Spinal cord (tissue), 10 donors: ENCODE measurements at places on chromosomes 1 and 21.

GRCh38 chr1:241269116-241269515, 87.9 kb downstream of the RGS7 start:
- no peak for DNase-seq
- no peaks in the 10 kb centered on the region for H3K4me1 ChIP-seq
- H3K36me3 ChIP-seq: no peaks in the 10 kb centered on the region
- no peak overlapping the region for H3K27ac ChIP-seq
- no peak overlapping the region for H3K4me3 ChIP-seq
- no peaks in the 10 kb centered on the region for H3K27me3 ChIP-seq

- H3K27me3 ChIP-seq: no peaks in the 10 kb centered on the region
- no peak for DNase-seq
- no peak overlapping the region for H3K27ac ChIP-seq
Measured at GRCh38 chr1:106831511-106831910, 225.0 kb upstream of the PRMT6 start.

GRCh38 chr1:30707412-30708360, 15.7 kb downstream of the MATN1 start:
- H3K27me3 ChIP-seq: no peaks in the 10 kb centered on the region
- peaks cover 42% of the 10 kb centered on the region for H3K4me1 ChIP-seq
- H3K36me3 ChIP-seq: no peaks in the 10 kb centered on the region
- DNase-seq: peak; percentile 81
- H3K27ac ChIP-seq: no peak overlapping the region

DNA sequence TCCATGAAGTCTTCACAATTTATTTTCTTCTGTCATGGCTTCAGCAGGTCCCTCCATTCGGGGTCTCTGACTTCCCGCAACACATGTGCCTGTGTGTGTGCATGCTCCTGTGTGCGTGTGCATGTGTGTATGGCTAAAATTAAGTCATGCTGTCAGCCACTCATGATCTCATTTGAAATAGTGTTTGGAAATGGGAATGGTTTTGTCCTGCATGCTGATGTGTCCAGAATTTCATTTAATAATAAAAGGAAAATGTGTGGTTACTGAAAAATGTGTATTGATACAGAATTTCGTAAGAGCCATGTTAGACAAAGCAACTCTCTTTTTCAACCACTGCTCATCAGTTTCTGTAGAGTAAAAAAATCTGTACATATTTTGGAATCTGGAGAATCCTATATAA, 123.8 kb upstream of the PRDX6 start:
- no peak for DNase-seq
- H3K4me3 ChIP-seq: no peak overlapping the region
- H3K4me1 ChIP-seq: no peaks in the 10 kb centered on the region
- no peaks in the 10 kb centered on the region for H3K27me3 ChIP-seq
- no peak overlapping the region for H3K27ac ChIP-seq

DNA sequence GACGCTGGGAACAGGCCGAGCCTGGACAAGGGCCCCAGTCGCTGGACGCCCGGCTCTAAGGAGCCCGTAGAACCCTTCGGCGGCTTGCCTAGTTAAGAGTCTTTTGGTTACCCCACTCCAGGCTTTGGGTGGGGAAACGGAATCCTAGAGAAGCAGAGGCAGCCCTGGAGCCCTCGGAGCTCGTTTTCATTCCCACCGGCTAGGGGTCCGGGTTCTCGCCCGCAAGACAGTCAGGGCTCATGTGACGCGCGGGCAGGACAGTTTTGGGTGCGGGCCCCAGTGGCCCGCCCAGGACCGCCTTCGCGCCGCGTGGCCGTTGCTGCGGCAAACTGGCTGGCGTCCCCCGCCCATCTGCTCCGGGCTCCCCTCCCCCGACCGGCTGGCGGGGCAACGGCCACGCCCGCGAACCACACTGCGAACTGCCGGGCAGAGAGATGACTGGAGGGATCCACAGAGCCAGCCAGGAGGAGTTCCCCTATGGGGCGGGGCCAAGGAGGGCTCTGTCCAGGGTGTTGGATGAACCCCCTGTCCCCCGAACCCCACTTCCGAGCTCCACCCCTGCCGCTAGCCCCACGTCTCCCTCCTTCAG, 829 bp upstream of the HES2 start:
- H3K27me3 ChIP-seq: peaks cover 88% of the 10 kb centered on the region
- H3K27ac ChIP-seq: no peak overlapping the region
- H3K4me1 ChIP-seq: peaks cover 36% of the 10 kb centered on the region
- DNase-seq: no peak
- no peaks in the 10 kb centered on the region for H3K36me3 ChIP-seq

DNA sequence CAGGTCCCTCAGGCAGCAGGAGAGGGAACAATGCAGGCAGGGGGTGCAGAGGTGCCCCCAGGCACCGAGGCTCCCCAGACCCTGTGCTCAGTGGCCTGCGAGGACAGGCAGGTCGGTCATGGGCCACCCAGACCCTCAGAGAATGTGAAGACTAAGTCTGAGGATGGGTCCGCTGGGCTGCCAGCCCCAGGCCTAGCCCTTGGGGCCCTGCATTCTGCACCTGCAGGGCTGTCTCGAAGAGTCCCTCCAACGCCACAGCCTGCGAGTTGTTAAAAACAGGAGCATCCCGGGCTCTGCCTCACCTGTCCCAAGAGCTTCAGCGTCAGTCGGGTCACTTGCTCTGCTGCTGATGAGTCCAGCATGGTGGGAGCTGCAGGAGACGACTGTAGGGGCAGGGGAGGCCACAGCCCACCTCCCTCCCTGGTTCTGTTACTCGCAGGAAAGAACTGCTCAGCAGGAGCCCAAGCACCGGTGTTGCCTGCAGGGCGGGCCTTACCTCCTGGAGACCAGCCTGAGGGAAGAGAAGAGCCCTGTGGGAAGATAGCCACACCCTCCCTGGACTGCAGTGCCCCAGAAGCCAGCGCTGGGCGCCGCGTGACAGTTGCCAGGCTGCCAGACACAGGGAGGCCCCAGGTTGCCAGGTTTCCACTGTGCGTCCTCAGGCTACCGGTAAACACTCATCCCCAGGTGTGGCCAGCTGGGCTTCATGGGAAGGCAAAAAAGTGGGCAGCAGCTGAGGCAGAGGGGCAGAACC, 5.8 kb downstream of the C21orf58 start:
- no peak overlapping the region for H3K4me3 ChIP-seq
- peaks cover 57% of the 10 kb centered on the region for H3K36me3 ChIP-seq
- no peak overlapping the region for H3K27ac ChIP-seq
- DNase-seq: no peak
- peaks cover 12% of the 10 kb centered on the region for H3K4me1 ChIP-seq

DNA sequence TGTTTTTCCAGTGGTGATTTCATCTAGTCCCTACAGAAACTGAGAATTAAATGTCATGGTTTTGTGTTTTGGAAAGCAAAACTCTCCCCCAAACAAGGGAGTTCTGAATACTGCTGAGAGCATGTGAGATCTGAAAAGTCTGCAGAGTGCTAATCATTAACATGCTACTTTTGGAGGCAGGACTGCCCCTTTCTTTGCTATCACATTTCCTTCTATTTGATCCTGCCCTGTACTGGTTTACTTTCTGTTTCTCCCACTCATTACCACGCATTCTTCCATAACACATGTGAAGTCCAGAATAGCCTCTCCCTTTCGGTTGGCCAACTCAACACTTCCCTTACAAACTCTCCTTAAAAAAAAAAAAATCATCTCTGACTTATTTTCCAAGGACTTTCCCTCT, 63.6 kb downstream of the GADD45A start:
- H3K27ac ChIP-seq: peak overlapping the region; percentile 18
- no peaks in the 10 kb centered on the region for H3K27me3 ChIP-seq
- DNase-seq: no peak
- H3K4me3 ChIP-seq: no peak overlapping the region
- H3K36me3 ChIP-seq: no peaks in the 10 kb centered on the region

GRCh38 chr1:66035616-66036245, 243.0 kb downstream of the PDE4B start:
- H3K36me3 ChIP-seq: no peaks in the 10 kb centered on the region
- no peak overlapping the region for H3K4me3 ChIP-seq
- DNase-seq: no peak
- no peaks in the 10 kb centered on the region for H3K27me3 ChIP-seq
- no peak overlapping the region for H3K27ac ChIP-seq

GRCh38 chr21:24590261-24590660, 1017.0 kb downstream of the MRPL39 start:
- DNase-seq: peak; percentile 67
- H3K4me1 ChIP-seq: no peaks in the 10 kb centered on the region
- H3K27me3 ChIP-seq: no peaks in the 10 kb centered on the region
- H3K36me3 ChIP-seq: no peaks in the 10 kb centered on the region
- H3K4me3 ChIP-seq: no peak overlapping the region

- no peak overlapping the region for H3K27ac ChIP-seq
- H3K4me1 ChIP-seq: no peaks in the 10 kb centered on the region
- no peak overlapping the region for H3K4me3 ChIP-seq
- no peaks in the 10 kb centered on the region for H3K36me3 ChIP-seq
- DNase-seq: no peak
Measured at GRCh38 chr1:172273647-172274396, 146.7 kb upstream of the C1orf105 start.

DNA sequence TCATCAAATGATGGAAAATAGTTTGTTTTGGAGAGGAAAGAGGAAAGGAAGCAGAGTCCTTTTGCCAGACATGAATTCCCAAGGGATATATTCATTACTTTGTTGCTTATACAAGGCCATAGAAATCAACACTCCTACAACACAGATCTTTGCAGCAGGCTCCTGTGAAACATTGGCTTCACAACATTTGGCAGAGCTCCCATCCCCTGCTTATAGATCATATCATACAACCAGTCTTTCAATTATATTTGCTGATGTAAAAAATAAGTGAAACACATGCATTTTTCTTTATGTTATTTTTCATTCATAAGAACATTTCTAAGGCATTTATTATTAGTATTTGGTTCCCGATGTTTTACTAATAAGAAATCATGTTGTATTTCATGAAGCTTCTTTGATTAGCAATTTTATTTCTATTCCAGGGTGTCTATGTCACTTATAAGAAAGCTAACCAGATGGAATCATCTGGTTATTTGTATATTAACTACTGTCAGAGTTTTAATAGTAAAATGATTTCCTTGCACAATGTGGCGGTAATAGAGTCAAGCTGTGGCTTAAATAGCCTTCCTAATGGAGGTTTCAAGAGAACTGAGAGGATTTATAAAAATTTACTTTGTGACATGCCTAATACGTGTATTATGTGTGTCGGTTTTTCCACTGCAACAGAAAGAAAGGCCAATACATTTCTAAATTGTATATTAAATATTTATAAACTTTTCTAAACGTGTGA, 470.3 kb upstream of the NCAM2 start:
- no peak overlapping the region for H3K27ac ChIP-seq
- no peaks in the 10 kb centered on the region for H3K4me1 ChIP-seq
- H3K4me3 ChIP-seq: no peak overlapping the region
- H3K27me3 ChIP-seq: no peaks in the 10 kb centered on the region
- H3K36me3 ChIP-seq: no peaks in the 10 kb centered on the region

GRCh38 chr1:204634260-204634910, 51.2 kb downstream of the LRRN2 start:
- DNase-seq: peak; percentile 33
- H3K4me3 ChIP-seq: no peak overlapping the region
- peaks cover 57% of the 10 kb centered on the region for H3K4me1 ChIP-seq

GRCh38 chr1:154791292-154792166, 78.6 kb downstream of the KCNN3 start:
- H3K27me3 ChIP-seq: no peaks in the 10 kb centered on the region
- H3K4me1 ChIP-seq: peaks cover 38% of the 10 kb centered on the region
- no peaks in the 10 kb centered on the region for H3K36me3 ChIP-seq
- DNase-seq: no peak

DNA sequence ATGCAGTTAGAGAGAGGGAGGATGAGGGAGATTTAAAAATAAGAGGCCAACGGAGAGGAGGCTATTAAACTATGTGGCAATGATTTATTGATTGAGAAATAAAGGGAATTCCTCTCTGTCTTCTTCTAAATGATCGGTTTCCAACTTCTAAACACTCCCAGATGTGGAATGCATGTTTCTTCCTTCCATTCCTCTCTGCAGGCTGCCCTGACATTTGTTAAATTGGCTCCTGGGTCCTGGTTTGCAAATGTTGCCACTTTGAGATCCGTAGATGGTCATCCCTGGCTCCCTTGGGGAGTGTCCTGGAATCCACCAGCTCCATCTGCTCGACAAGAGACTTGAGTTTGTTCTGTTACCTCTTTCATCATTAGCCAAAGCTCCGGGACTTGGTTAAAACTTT, 10.3 kb upstream of the C1orf198 start:
- no peaks in the 10 kb centered on the region for H3K4me1 ChIP-seq
- H3K27me3 ChIP-seq: no peaks in the 10 kb centered on the region
- no peak overlapping the region for H3K27ac ChIP-seq
- H3K4me3 ChIP-seq: no peak overlapping the region

DNA sequence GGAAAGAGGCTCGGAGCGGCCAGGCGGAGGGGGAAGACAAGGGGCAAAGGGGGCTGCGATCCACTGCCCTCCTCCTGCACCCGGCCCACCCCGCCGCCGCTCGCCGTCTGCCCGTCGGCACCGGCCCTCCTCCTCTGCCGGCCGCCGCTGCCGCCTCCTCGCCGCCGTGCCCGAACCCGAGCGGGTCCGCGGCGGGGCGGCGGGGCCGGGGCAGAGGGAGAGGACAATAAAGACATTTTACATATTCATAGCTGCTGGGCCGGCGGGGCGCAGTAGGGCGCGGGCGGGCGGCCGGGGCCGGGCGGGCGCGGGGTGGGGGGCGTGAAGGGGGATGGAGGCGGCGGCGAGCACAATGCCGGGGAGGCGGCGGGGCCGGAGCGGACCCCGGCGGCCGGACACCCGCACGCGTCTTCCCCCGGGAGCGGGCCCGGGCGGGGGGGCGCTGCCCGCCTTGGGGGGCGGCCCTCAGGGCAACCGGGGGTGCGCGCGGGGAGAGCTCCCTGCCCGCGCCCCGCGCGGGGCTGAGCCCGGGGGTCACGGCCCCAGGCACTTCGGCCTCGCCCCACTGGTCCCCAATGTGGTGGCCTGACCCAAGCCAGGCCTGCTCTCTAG, 546 bp downstream of the POU2F1 start:
- H3K4me1 ChIP-seq: peaks cover 3% of the 10 kb centered on the region
- peak overlapping the region; percentile 92 for H3K4me3 ChIP-seq
- no peaks in the 10 kb centered on the region for H3K27me3 ChIP-seq
- H3K27ac ChIP-seq: peak overlapping the region; percentile 95
- no peak for DNase-seq

DNA sequence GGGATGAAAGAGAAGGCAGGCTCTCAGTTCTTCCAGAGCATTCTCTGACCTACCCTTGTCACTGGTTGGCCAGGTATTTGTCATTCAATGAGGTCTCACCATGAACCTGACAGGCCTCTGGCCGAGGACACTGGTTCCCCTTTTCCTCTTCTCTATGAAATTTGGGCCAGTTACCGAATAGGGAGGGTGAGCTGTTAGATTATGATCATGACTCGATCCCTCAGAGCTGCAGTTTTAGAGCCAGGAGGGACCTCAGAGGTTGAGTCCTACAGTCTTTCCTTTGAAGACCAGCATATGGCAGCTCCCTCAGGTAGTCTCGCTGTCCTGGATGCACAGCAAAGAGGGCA, 29.5 kb upstream of the CLSTN1 start:
- no peak overlapping the region for H3K27ac ChIP-seq
- H3K4me3 ChIP-seq: no peak overlapping the region
- no peak for DNase-seq
- H3K36me3 ChIP-seq: peaks cover 26% of the 10 kb centered on the region
- H3K4me1 ChIP-seq: peaks cover 31% of the 10 kb centered on the region

GRCh38 chr1:7087888-7088287, 302.6 kb downstream of the CAMTA1 start:
- peaks cover 2% of the 10 kb centered on the region for H3K36me3 ChIP-seq
- peaks cover 22% of the 10 kb centered on the region for H3K4me1 ChIP-seq
- no peak for DNase-seq
- no peak overlapping the region for H3K4me3 ChIP-seq
